Suppressor macrophage (primary cell): ENCODE measurements at places on chromosomes 11 and 22.
A peak's percentile ranks its signal among the peaks of the same experiment; 100 is the strongest.

GRCh38 chr11:312092-312816 is 1.6 kb upstream of the IFITM1 start:
- no peak for DNase-seq

- DNase-seq: no peak
Observed at GRCh38 chr22:47190276-47190956, 428.0 kb downstream of the TBC1D22A start.

GRCh38 chr22:44732661-44733060 is 19.7 kb upstream of the ARHGAP8 start:
- DNase-seq: no peak

- DNase-seq: no peak
Observed at GRCh38 chr11:82858556-82859091, 41.6 kb downstream of the PRCP start.

DNA sequence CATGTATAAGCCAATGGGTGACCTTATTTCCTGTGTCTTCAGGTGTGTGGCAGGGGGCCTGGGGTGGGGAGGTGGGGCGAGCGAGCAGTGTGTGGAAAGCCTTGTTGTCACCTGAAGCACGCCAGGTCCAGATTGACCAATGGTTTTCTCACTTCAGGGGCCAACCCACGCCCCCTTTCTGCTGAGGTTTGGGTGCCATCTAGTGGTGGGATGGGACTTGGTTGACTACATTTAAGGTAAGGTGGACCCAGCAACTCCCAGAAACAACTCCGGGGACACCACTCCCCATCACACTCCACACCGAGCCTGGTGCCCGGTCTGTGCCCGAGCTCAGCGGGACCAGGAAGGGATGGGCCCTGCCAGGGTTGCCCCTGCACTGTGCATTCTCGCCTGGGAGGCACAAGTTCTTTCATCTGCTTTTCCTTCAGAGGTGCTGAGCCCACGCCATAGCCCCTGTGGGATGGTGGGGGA is 40.0 kb downstream of the TPCN2 start:
- peak; percentile 84 for DNase-seq

- DNase-seq: no peak
Observed at GRCh38 chr11:69360606-69361005, 66.7 kb downstream of the MYEOV start.

GRCh38 chr22:20624161-20624616 is 116.8 kb downstream of the MED15 start:
- DNase-seq: no peak

GRCh38 chr22:49734390-49734789 is 93.3 kb downstream of the BRD1 start:
- no peak for DNase-seq

- peak; percentile 29 for DNase-seq
Observed at GRCh38 chr11:94546886-94547285, 3.2 kb downstream of the FUT4 start.

DNA sequence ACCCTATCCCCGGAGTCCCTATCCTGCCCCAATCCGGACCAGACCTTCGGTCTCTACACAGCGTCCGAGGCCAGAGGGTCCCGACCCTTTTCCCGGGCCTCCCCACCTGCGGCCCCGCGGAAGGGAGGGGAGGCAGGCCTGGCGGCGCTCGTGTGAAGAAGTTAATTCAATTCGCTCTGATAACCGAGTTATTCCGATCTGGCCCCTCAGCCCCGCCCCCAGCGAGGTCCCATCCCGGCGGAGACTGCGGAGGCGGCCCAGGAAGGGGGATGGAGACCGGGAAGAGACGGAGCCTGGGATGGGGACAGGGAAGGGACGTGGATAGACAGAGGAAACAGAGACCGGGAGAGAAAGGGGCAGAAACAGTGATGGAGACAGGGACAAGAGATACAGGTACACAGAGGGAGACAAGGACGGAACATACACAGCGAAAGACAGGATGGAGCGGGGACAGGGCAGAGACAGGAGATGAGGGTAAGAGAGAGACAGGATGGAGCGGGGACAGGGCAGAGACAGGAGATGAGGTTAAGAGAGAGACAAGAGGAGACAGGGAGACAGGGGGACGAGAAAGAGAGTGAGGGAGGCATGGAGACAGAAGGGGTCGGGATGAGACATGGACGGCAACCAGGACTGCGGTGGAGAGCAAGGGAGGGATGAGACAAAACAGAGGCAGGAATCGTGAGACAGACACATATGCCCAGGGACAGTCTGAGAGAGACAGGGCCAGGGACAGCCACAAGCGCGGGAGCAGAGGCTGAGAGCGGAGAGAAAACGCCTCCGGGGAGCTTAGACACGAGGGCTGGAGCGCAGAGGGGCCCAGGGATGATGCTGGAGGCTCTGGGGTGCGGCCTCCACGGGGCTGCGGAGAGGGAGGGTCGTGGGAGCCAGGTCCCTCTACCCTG is 636 bp upstream of the PHOX2A start:
- no peak for DNase-seq

- no peak for DNase-seq
Observed at GRCh38 chr11:44467931-44468330, 97.5 kb upstream of the CD82 start.

DNA sequence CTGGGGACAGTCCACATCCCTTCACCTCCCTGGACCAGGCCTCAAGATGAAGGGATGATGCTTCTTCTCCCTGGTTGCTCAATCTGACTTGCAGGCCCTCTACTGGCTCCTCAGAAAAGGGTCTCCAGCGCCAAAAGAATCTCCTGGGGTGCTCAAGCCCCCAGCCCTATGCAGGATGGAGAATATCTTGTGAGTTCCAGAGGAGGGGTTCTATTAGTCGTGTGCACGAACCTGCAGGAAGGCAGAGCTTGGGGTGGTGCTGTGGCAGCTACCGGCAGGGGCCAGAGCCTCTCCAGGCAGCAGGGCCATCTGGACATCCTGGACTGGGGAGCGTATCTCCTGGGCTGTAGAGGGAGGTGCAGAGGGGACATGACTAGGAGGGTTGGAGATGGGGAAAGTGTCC is 1339.5 kb downstream of the BRD1 start:
- no peak for DNase-seq

DNA sequence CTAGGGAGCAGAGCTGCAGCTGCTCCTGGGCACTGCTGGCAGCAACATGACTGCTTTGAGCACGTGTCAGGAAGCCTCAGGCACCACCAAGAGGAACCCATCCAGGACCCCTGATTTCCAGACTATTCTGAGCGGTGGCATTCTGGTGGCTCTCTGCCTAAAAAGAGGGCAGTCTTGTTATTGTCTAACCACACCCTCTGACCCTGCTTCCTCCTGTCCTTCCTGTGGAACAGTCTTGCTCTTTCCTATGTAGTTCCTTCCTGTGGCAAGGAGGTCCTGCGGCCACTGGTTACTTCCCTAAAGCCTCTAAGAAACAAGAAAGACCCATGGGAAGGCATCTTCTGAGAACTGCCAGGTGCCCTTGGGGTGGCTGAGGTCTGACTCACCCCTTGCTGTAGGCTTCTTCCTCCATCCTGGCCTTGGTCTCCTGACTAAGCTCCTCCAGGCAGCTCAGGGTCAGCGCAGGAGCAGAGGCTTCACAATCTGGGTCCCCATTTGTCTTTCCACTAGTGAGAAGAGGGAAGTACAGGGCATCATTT is 13.1 kb upstream of the LYVE1 start:
- DNase-seq: peak; percentile 84

GRCh38 chr11:122101625-122102291 is 14.3 kb downstream of the BLID start:
- no peak for DNase-seq

DNA sequence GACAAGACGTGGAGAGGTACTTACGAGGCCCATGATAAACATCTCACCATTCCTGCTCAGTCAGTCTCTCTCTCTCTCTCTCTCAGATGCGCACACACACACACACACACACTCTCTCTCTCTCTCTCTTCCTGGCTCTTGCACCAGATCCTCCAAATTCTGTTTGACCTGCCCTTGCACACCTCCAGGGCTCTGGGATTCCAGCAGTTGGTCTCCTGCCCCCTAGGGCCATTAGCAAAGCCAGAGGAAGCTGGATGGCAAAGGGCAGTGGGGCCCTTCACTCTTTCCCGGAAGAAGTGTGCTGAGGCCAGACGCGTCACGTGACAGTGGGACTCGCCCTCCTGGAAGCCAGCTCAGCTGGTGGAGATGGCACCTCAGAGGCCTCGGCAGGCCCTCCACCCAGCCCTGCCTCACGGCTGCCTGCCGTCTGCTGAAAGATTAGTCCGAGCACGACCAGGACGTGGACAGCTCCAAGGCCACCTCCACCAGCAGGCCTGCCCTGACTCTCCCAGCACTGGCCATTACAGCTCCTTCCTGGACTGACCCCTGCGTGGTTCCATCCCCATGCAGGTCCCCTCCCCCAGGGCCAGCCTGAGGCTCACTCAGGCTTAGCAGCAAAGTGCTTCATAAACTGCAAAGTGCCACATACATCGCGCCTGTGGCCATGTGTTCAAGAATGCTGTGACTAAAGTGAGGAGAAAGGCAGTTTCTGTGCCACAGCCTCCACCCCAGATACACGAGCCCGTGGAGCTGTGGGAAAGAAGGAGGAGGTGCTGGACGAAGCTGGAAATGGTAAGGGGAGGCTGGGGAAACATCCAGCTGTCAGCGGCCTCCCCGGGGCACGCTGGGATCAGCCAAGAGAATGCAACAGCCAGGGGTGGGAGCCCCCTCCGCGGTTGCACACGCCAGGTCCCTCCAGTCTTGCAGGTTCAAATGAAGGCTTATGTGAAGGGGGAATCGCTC is 3.7 kb downstream of the PDGFB start:
- DNase-seq: peak; percentile 55

GRCh38 chr11:120029321-120029720 is 108.6 kb downstream of the TRIM29 start:
- DNase-seq: no peak

- peak; percentile 35 for DNase-seq
Observed at GRCh38 chr11:20474882-20475517, 87.5 kb downstream of the PRMT3 start.

DNA sequence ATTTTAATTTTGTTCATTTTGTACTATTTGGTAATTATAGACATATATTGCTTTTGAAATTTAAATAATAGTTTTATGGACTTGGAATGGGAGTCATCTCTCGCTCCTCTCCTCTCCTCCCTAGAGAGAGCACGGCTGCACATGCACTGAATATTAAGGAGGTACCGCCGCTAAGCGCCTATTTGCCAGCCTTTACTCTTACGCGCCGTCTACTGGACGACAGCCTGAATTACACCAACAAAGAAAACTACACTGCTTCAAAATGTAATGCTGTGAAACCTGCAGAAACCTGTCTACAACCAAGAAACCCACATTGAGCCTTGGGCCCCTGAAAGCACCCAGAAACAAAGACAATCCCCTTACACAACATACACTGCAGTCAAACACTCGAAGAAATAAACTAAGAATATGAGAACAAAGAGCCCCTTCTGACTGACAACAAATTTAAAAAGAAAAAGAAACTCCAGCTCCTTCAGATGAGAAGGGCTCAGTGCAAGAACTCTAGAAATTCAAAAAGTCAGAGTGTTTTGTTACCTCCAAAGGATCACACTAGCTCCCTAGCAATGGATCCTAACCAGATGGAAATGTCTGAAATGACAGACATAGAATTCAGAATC is 737.2 kb downstream of the LRRC4C start:
- no peak for DNase-seq

- DNase-seq: no peak
Observed at GRCh38 chr11:107496011-107496410, 38.4 kb upstream of the CWF19L2 start.

DNA sequence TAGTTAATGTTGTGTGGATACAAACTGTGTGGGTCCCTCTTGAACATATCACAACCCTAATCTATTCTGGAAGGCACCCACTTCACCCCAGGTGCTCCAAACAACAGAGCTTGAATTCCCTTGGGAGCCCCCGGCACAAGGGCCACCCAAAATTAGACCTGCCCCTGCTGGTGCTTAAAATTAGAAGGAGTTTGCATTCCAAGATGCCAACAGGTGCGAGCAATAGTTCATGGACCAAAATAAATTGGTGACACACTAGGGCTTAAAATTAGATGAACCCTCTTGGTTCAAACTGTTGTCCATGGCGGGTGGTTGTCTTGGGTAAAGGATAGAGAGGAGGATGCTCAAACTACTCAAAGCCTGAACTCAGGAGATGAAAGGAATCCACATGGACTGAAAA is 291.5 kb downstream of the MN1 start:
- no peak for DNase-seq

DNA sequence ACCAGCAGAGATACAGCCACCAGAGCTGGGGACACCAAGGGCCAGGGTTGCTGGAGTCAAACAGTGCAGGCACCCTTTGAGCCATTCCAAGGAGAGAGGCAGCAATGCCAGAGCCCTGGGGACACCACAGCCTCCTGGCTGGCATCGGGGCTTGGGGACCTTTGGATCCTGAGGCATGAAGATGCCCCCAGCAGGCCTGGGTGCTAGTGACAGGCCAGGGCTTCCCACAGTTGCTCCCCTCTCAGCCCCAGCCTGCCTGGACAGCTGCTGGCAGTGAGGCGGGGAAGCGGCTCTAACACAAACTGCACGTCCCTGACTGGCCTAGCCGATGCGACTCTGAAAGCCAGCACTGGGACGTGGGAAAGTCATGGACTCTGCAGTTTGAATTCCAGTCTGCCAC is 2.7 kb downstream of the CD5 start:
- no peak for DNase-seq

DNA sequence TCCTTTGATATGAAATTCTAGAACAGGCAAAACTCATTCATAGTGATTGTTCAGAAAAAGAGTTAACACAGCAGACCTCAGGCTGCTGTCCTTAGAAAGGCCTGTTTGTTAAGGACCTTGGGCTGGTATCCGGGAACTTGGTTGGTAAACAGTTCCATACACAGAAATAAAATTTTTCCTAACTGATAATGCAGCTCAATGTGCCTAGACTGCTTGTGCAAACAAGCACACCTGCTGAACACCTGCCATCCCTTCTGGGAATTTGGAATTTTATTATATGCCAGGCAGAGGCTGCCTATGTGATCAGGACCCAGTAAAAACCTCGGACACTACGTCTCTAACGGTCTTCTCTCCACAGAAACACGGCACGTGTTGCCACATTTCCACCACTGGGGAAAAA is 11.5 kb downstream of the THAP12 start:
- DNase-seq: no peak

- DNase-seq: peak; percentile 61
Observed at GRCh38 chr11:115884800-115885534, 380.8 kb upstream of the CADM1 start.

- DNase-seq: no peak
Observed at GRCh38 chr11:130170345-130170744, 10.8 kb downstream of the ST14 start.
